HFFc6 (cell line): ENCODE measurements at places on chromosomes 6 and 20. TPM values are rescaled to one million over a fixed set of nuclear protein-coding genes. Genes with fewer than 3 reads are reported as not detected.

GRCh38 chr6:41790045-41790444 lies 2.6 kb downstream of the TOMM6 start:
- H3K27ac ChIP-seq, result no peak overlapping the region; the same call in 1 of the 2 replicates
- DNase-seq, result no peak
- H3K36me3 ChIP-seq, result peaks cover 21% of the 10 kb centered on the region
- peaks cover 20% of the 10 kb centered on the region for H3K4me1 ChIP-seq

DNA sequence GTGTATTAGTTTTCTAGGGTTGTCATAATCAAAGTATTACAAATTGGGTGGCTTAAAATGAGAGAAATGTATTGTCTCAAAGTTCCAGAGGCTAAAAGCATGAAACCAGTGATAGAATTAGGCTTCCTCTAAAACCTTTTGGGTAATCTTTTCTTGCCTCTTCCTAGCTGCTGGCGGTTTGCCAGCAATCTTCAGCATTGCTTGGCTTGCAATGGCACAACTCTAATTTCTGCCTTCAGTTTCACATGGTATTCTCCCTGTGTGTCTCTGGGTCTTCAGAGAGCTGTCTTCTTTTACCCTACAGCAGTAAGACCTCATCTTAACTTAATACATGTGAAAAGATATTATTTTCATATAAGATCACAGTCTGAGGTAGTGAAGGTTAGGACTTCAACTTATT lies 479.1 kb upstream of the GJE1 start:
- no peak overlapping the region for H3K27ac ChIP-seq
- H3K36me3 ChIP-seq, result peaks cover 13% of the 10 kb centered on the region; the same call in 1 of the 2 replicates
- no peak for DNase-seq
- H3K27me3 ChIP-seq, result no peaks in the 10 kb centered on the region
- no peaks in the 10 kb centered on the region for H3K4me1 ChIP-seq

DNA sequence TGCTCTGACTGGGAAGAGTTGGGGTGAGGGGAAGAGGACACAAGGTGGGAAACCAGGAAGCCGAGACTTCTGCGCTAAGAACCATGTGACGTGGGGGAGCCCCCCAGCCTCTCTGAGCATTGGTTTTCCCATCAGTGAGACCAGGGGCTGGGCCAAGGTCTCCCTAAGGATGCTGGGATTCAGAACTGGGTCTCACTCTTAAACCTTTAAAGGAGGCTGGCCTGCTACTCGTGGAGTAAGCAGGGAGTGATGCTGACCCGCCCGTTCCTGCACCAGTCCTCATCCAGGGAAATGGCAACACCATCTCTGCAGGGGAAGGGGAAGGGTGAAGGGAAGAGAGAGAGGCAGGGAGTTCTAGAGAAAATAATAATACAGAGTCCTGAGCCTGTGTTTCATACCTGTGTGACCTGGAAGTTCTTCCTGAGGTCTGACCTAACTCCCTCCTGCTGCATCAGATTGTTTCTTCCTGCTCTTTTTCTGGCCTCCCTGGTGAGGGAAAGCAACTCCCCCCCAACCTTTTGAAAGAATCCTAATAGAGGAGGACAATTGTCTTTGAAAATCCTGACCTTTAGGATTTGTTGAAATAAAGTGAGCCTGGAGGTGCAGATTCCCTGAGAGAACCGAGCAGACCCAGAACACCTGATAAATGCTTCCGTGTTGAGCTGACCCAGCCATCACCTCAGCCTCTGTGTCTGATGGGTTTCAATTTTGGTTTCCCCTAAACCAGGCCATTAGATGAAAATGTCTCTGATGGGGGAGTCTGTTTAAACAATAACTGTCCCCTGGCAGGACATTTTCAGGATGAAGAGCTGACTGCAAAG lies 3.0 kb upstream of the GRM4 start:
- no peaks in the 10 kb centered on the region for H3K36me3 ChIP-seq
- H3K27ac ChIP-seq, result no peak overlapping the region
- peaks cover 21% of the 10 kb centered on the region for H3K27me3 ChIP-seq
- no peak for DNase-seq
- H3K4me3 ChIP-seq, result no peak overlapping the region

Gene CLPSL2
- not detected in 2 replicates for total RNA-seq

Gene BANF2
- not detected in 2 replicates for total RNA-seq
